ENCODE measurements at places on chromosomes 7 and 10. TPM values are rescaled to one million over a fixed set of nuclear protein-coding genes. Genes with fewer than 3 reads are reported as not detected.

The WDR86 gene
- total RNA-seq = 1.6 TPM

The CCDC146 gene
- total RNA-seq = 25.6 TPM

- no peak for DNase-seq
These were observed 8.4 kb downstream of the PRKAG2 start for GRCh38 chr7:151868396-151869108.

DNA sequence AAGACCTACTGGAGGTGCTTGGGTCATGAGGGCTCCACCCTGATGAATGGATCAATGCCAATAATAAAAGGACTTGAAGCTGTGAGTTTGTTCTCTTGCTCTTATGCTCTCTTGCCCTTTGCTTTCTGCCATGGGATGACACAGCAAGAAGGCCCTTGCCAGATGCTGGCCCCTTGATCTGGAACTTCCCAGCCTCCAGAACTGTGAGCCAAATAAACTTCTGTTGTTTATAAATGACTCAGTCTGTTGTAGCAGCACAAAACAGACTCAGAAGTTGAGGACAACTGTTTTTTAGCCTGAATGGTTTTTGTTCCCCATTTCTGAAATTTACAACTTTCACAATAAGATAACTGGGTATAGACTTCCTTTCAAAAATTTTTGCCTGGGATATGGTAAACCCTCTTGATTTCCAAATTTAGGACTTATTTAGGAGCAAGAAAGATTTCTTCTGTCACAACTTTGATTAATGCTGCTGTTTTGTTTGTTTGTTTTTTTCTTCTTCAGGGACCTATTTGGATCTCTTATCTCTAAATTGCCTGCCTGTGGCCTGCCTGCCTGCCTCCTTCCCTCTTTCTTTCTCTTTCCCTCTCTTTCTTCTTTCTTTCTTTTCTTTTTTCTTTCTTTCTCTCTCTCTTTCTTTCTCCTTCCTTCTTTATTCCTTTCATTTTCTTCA, 12.1 kb downstream of the ENTPD1 start:
- DNase-seq = no peak

The SHLD2 gene
- total RNA-seq = 34.1 TPM

DNA sequence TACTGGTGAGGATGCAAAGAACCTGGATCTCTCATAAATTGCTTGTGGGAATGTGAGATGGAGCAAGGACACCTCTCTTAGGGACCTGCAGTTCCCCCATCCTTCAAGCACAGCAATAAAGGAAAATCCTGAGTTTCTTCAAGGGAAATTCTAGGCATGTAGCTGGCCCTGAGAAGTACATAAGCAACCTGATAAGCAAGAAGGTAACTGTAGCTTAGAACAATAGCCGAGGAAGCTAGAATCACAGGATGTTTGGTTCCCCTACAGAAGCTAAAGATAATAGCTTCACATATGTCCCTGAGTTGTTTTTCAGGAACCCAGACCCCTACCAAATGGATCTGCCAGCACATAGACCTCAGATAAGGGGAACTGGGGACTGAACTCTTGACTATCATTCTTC, 11.6 kb upstream of the UPP1 start:
- DNase-seq = no peak

The FEZF1 gene
- not detected for total RNA-seq

DNA sequence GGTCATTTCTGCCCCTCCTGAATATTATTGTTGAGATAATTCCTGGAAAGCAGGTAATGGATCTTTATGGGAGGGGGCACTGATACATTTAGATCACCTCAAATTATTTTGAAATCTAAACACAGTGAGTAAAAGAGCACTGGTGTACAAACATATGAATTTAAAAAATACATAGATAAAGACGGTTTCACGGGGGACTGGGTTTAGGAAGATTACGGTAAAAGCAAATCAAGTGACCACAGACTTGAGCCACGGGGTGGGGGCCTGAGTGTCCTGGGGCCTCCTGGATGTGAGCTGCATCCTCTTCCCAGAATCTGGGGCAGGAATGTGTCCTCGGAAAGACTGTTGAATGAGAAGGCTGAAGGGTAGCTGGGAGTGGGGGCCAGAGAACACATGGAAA, 219.1 kb upstream of the KLF6 start:
- DNase-seq = no peak

- DNase-seq = no peak
These were observed 365 bp downstream of the YME1L1 start for GRCh38 chr10:27153845-27154193.

GRCh38 chr7:20963556-20964280, 177.0 kb upstream of the SP8 start:
- DNase-seq = no peak

DNA sequence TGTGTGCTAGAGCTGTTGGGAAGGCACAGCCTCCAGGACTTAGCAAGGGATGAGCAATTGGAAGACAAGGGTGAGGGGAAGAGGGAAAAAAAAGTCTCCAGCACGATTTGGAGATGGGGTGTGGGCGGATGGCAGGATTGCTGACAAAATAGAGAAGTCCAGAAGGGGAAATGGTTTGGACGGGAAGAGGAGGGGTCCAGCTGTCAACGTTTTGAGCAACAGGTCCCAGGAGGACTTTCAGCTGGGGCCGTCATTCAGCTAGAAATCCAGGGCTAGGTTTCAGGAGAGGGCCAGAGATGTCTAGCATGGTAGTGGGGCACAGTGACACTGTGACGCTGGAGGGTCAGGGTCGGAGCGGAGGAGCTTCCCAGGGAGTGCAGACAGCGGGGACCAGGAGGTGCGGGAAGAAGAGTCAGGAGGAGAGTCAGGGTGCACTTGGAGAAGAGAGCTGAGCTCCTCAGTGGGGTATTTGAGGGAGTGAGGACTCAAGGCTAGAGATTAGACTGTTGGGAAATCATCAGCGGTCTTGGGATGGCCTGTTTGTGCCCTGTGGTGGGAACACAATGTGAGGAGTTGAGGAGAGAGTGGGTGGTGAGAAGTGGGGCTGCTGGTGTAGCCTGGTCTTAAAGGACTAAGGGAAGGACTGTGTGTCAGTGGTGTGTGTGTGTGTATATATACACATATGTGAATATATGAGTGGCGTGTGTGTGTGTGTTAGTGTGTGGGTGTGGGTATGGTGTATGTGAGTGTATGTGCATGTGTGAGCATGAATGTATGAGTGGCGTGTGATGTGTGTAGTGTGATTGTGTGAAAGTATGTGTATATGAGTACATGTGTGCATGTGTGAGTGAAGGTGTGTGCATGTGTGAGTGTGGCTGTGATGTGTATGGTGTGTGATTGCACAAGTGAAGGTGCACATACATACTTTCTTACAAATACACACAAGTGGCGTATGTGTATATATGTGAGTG, 3.8 kb downstream of the ZYX start:
- no peak for DNase-seq

DNA sequence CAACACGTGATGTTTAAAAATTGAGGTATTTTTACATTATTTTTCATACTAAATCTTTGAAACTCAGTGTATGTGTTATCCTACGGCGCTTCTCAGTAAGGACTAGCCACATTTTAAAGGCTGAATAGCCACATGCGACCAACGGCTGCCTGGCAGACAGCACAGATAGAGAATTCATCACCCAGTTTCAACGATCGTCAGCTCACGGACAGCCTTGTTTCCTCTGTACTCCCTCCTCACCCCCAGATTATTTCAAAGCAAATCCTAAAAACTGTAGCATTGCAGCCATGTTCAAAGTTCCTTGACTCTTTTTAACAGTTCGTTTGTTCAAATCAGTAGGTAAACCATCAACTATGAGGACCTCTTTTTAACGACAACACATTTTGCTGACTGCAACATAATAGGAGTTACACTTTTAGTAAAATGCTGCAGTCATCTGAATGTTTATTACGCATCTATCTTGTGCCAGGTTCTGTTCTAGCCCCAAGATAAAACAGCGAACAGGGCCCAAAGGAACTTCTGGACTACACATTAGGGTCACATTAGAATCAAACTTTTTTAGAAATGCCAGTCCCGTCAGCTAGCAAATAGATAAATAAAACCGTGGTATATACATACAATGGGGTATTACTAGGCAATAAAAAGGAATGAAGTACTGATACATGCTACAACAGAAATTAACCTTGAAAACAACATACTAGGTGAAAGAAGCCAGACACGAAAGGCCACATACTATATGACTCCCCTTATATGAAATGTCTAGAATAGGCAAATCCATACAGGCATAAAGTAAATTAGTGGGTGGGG, 5.7 kb downstream of the OSBPL3 start:
- DNase-seq = no peak

The KAZALD1 gene
- total RNA-seq = not detected

DNA sequence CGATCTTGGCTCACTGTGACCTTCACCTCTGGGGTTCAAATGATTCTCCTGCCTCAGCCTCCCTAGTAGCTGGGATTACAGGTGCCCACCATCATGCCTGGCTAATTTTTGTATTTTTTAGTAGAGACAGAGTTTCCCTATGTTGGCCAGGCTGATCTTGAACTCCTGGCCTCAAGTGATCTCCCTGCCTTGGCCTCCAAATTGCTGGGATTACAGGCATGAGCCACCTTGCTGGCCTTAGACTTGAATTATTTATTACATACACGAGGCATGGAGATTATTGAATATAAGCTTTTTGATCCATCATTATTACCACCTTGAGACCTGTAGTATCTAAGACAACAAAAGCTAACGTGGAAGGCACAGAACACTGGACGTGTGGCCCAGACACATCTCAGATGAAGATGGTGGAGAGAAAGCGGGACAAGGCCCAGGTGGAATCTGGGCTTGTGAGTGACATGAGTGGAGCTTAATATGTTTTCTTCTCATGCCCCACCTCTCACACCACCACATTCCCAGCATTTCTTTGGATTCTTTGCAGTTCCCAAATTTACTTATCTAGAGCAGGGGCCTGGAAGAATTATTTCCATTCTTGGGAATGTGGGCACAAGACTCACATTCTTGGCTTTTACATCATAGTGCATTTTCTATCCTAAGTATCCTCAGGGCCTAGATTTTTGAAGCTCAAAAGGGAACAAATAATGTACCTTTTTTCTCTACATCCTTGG, 76.6 kb downstream of the SUGCT start:
- DNase-seq = no peak

- DNase-seq = no peak
These were observed 581.3 kb downstream of the ATRNL1 start for GRCh38 chr10:115674496-115674895.

DNA sequence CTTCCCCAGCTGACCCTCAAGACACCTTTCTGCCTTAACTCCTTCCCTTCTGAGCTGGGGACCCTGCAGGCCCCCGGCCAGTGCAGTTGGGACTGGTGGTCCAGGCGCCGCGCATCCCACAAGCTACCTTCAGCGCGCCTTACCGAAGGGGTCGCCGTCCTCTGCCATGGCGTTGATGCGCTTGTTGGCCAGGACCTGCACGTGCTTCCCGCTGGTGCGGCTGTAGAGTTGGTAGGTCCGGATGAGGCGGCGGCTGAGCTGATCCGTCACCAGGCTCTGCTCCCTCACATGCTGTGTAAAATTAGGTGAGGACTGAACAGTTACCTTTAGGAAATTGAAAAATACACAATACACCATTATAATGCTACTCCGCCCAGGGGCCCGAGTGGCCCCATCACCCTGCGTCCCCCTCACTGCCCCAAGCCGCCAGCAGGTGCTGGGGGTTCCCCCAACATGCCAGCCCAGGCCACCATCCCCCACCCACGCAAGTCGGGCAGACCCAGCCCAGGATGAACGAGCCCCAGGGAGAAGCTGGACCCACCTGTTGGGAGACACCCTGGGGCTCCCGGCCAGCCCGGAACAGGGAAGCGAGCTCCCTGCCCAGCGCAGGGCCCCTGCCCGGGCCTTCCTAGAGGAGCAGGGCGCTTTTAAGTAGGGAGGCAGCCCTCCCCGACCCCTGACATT, 1.2 kb downstream of the FGF8 start:
- DNase-seq = no peak

DNA sequence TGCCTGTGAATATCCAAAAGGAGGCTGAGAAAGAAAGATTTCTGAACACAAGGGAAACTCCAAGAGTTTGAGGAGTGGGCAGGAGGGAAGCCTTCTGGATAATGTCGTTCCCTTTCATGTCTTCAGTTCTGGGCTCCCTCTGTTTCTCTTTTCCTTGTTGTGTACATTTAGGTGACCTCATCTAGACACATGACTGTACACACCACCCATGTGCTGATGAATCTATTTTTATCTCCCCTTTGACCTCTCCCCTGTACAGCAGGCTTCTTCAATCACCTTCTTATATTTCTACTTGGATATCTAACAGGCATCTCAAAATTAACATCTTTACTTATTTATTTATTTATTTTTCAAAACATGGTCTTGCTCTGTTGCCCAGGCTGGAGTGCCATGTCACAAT, 363.1 kb downstream of the GATA3 start:
- DNase-seq = no peak

The SPDYE6 gene
- total RNA-seq = not detected

DNA sequence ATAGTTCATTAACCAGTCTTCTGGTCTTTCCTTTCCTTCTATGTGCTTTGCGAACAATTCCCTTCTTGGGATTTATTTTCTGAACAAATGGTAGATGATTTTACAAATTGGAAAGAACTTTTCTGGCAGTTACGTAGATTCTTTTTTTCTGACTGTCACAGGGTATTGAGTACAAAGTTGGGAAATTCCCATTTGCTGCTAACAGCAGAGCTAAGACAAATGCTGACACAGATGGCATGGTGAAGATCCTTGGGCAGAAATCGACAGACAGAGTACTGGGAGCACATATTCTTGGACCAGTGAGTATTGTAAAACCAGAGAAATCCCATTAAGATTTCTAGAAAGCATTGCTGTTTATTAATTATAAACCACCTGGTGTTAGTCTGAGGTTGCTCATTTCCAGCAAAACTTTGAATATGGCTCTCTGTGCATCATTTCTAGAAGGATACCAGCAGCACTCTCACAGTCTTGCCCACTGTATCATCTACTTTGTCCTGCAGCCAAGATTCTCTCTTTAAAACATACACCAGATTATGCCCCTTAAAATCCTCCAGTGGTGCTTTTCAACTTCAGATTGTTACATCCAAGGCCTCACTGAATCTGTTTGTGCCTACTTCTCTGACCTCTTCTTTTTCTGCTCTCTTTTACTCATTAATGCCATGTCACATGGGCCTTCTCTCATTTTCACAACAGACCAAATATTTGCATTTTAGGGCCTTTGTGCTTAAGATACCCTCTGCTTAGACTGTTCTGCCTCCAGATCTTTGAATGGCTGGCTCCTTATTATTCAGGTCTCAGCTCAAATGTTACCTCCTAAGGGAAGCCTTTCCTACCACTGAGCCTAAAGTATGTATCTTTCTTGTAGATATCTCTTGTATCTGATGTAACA, 27.0 kb downstream of the DLD start:
- no peak for DNase-seq

- DNase-seq = no peak
These were observed 360.4 kb downstream of the EXOC4 start for GRCh38 chr7:133613250-133613790.

GRCh38 chr10:11610166-11610825, 1.2 kb downstream of the USP6NL start:
- DNase-seq = no peak

DNA sequence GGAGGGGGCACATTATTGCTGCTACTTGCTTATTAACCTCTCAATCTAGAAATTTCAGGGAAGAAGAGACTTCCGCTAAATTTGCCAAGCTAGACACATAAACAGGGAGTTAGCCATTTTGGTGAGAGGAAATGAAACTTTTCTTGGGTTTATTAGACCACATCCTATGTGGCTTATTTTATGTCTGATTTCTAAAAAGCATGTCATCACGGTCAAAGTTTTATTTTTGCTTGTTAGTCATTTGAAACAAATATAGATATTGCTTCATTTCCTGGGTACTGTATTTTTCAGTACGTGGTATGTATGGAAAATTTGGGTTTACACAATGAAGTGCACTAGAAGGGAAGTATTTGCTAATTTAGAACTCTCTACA, 144.1 kb downstream of the TCF7L2 start:
- DNase-seq = peak; percentile 41

The CALML3 gene
- total RNA-seq = not detected

The DPYSL4 gene
- 1.0 TPM for total RNA-seq
